ENCODE measurements at places on chromosomes 6 and 20.
A peak's percentile ranks its signal among the peaks of the same experiment; 100 is the strongest.

GRCh38 chr6:54059683-54060082 is 51.6 kb upstream of the MLIP start:
- no peak for ATAC-seq

GRCh38 chr6:46688117-46688965 is 656 bp downstream of the TDRD6 start:
- no peak for ATAC-seq

- no peak for ATAC-seq
Measured at GRCh38 chr20:57540890-57541580, 16.1 kb upstream of the CTCFL start.

DNA sequence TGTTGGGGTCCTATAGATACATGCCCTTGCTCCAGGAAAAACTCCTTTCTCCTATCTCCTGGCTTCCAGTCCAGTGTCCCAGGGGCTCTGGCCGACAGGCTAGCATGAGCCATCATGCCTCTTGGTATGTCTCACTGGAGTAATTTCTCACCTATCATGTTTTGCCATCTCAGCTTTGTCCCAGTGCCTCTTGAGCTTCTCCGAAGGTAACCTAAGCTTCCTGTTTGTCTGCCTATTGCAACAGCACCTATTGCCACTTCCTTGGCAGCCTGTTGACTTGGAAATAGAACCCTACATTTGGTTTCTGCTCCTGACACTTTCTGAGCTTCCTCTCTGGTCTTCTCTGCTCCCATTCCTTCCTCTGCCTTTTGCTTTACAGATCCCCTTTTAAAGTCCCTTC is 197.7 kb downstream of the KCNQ5 start:
- ATAC-seq, result no peak

DNA sequence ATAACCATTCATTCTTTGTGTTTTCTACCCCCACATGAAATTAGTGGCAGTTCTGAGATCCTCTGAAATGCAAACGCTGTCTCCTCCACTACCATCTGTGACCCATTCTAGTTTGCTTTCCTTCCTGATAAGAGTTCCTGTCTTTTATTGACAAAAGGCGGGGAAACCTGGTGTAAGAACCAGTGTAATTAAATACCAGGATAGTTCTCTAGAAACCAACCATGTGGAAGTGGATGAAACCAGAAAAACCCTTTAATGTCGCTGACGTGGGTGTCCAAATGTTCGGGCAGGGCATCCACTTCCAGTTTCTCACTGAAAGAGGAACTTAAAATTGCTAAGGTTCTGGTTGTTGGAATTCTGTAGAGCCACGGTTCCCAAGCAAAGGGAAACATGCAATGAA is 79.1 kb downstream of the TNFRSF21 start:
- ATAC-seq, result no peak

GRCh38 chr6:1182722-1183521 is 129.0 kb upstream of the FOXQ1 start:
- ATAC-seq, result no peak

DNA sequence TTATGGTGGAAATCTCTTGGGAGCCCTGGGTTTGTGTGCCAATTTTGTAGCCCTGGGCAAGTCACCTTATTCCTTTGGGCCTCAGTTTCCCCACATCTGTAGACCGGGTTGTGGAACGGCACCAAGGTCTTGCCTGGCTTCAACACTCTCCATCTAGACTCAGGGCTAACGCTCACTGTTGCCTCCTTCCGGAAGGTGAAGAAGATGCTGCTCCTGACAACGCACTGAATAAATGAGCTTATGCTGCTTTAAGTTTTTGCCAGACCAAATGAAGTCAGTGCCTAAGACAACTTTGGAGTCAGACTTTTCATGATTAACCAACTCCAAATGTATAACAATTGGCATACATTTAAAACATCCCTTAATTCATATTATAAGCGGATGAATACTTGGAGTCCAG is 53.1 kb downstream of the PSMG4 start:
- ATAC-seq, result no peak

DNA sequence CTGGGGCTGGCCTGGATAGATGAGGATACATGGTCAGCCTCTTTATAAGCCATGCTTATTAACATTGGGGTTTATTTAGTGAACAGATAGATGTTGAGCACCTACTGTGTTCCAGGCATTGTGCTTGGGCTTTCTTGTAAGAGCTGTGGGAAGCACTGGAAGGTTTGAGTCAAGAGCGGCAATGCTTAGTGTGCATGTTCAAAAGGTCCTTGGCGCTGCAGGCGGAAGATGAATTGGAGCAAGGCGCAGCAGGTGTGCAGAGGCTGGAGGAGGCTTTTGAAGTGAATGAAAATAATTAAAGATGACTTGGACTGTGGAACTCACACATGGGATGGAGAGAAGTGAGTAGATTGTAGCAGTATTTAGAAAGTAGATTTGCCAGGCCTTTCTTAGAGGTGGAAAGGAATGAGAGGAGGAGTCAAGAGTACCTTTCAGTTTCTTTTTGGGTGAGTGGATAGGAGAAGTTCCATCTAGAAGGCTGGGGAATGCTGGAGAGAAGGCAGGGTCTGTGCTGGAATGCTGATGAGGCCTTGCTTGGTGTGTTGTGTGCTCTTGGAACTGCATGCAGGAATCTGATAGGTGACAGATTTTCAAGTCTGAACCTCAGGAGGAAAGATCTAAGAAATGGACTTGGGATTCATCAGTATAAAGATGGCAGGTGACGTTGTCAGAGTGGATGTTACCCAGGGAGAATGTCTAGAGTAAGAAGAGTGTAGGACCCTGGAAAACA is 26.4 kb downstream of the SNX9 start:
- peak; percentile 12 for ATAC-seq

DNA sequence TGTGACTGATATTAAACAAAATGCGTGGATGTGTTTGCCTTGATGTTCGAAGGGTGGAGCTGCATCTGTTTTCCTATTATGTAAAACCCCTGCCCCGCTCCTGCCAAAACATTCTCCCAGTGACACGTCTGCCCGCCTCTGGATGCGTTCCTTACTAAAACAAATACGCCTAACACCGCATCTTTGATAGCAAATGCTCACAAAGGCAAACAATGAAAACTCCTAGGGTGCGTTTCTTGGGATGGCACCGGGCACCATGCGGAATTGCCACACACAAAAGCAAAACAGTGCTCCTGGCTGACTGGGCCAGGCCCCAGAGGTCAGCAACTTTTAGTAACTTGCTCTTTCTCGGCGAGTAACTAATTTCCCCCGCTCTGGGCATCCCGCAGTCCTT is 9.0 kb upstream of the FOXC1 start:
- no peak for ATAC-seq

DNA sequence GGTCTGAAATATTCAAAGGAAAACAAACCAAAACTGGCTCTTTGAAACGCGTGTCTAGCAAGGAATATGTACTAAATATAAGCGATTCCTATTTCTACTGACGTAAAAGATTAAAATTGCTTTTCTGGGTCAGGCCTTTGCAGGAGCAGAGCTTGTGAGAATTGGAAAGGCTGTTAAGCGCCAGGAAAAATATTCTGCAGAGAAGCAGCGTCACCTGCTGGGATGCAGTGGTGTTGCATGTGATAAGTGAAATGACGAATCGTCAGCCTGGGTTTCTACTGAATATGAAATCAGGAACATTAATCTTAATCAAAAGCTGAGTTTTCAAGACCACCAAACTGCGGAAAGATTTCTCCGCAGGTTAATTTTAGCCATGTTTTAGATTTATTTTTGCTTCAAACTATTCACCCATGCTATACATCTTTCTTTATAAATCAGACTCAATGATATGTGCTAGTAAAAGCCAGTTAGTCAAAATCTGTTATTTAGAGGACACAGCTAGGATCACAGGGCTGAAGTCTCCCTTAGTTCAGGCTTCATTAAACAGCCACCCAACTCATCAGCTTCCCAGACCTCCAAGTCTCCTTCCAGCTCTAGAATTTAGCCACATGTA is 67.4 kb downstream of the ALDH8A1 start:
- ATAC-seq, result no peak

- ATAC-seq, result peak; percentile 57
Measured at GRCh38 chr20:32674362-32674789, 635 bp upstream of the C20orf203 start.

- ATAC-seq, result no peak
Measured at GRCh38 chr20:25340380-25340779, 50.3 kb downstream of the ABHD12 start.

DNA sequence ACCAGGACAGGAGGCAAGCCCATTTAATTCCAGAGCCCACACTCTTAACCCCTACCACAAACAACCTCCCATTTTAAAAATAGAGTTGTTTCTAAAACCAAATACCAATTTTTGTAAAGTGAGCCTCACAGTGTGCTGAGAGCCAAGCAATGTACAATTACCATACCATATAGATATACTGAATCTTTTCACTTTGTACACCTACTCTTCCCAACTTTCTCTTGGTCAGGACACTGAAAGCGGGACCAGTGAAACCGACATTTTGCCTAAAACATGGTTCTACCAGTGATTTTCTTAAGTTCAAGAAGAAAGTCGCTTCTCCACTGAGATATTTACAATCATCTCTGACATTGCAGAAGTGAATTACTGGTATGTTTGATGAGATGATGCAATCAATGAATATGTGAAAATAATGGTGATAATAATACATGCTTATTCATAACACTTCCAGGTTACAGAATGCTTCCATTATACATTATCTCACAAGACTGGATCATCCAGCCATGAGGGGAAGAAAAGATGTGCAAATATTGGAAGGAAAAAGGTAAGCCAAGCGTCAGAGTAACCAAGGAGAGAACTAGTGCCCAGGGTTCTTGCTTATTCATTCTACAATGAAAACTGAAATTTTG is 74.1 kb downstream of the HIVEP2 start:
- no peak for ATAC-seq

- ATAC-seq, result no peak
Measured at GRCh38 chr6:6968357-6968730, 139.4 kb upstream of the RREB1 start.

DNA sequence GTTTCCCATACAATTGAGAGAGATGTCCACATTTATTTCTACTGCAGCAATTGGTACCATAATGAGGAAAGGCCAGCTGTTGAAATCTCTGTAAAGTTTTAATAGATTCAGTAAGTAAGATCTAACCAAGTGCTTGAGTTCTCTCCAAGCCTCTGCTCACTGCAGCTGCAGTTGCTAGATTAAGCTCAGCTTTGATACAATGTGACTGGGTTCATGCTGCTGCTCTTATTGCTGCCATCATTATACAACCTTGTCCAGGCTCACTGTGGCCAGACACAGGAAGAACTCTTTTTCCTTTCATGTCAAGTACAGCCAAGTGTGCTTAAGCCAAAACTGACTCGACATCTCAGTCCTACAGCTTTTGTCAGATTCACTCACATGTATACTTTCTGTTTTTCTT is 423.5 kb downstream of the GJA1 start:
- ATAC-seq, result no peak

- no peak for ATAC-seq
Measured at GRCh38 chr20:58237318-58238132, 9.1 kb upstream of the ANKRD60 start.

DNA sequence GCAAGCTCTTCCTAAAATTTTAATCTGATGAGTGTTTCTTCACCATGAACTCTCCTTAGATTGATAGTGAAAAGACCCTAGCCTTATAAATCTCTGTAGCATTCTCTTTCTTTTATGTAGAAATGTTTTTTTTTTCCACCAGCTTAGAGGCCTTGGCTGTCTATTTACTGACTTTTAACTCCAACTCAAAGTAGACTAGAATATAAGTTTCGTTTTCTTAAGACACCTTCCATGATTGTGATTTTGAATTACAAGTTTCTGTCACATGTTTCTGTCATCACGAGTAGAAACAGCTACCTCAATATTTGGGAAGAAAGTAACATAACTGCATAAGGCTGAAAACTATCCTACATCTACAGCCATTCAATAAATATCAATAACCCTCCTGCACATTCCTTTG is 17.8 kb downstream of the ADGRF4 start:
- ATAC-seq, result no peak

DNA sequence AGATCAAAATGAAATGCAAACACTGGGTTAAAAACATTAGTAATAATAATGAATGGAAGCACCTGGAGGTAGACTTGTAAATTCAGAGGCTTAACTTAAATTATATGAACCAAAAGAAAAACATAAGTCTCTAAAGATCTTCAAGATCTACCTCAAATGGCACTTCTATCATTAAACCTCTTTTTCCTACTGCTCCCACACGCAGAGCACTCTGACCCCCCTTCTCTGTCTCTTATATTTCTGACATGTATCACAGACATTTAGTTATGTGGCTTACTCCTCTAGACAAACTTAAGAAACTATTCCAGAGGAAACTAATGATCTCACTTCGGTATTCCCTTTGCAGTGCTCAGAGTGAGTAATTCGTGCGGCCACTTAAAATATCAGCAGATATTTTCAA is 1.1 kb downstream of the TBC1D32 start:
- ATAC-seq, result no peak

DNA sequence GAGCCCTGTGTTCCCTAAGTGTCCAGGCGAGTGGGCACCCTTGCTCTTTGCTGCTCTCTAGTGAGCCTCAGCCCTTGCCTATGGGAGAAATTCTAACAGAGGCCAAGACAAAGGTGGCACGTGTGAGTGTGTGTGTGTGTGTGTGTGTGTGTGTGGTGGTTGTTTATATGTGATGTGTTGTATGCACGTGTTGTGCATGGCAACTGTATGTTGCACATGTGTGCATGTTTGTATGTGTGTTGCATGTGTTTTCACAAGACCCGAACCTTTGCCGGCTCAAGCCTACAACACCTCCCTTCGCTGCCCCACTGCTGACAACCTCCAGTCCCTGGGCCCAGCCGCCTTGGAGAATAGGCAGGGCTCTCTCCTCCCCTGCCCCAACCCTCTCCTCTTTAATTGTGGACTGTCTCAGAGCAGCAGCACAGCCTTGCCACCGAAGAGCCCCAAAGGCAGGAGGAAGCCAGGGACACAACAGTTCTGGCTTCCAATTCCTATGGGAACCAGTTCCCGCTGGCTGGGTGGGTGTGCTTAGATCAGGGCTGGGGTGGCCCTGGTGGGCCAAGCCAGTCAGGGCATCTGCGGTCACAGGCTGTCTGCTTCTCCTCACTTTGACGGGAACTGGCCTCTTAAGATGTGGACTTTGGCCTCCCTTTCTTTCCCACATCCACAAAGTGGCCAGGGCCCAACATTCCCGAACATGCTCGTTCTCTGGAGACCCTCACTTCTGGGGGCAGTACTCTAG is 2.7 kb downstream of the KCNK16 start:
- no peak for ATAC-seq

GRCh38 chr20:57034001-57034400 is 232.4 kb downstream of the BMP7 start:
- no peak for ATAC-seq

All from activated CD4-positive, CD25-positive, alpha-beta regulatory T cell treated with anti-CD3 and anti-CD28 coated beads, Interleukin-2, amount 50 U/mL, for 24 hours (primary cell).